Stimulated activated CD4-positive, alpha-beta T cell treated with anti-CD3 and anti-CD28 coated beads, Interleukin-15, amount 100 ng/mL, for 48 hours (primary cell): ENCODE measurements at places on chromosomes 11 and 22.
A peak's percentile ranks its signal among the peaks of the same experiment; 100 is the strongest.

DNA sequence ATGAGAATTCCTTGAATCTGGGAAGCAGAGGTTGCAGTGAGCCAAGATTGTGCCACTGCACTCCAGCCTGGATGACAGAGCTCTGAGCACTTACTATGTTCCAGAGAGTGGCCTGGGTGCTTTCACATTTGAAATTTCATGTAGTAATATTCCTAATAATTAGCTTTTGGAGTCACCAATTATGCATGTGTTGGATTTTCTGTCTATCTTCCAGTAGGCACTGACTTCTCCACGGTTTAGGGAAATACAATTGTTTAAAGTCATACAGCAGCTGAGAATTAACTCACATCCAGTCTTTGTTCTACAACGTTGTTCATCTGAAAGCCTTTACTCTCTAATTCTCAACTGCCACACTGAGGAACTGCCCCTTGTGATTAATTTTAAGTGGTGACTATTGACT is 150.2 kb downstream of the CSNK2A3 start:
- no peak for DNase-seq

DNA sequence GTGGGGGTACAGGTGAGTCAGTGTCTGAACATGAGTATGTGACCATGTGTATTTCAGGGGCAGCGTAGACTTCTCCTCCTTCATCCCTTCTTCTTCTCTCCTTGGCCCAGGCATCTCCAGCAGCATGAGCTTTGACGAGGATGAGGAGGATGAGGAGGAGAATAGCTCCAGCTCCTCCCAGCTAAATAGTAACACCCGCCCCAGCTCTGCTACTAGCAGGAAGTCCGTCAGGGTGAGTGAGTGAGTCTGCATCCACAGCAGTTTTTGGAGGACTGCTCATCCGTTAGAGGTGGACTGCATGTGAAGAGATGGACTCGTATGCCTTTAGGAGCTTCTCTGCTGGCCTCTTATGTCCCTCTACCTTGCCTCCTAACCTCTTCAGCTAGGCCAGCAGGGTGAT is 15.6 kb downstream of the TUB start:
- DNase-seq = no peak

- DNase-seq = peak; percentile 53
These were observed 10.7 kb upstream of the DSCAML1 start for GRCh38 chr11:117807482-117808327.

- DNase-seq = no peak
These were observed 13.6 kb downstream of the ADM start for GRCh38 chr11:10318527-10318802.

- DNase-seq = no peak
These were observed 13.3 kb downstream of the GGTLC2 start for GRCh38 chr22:22657712-22658111.

GRCh38 chr11:128251140-128251539 is 336.2 kb downstream of the ETS1 start:
- DNase-seq = no peak

GRCh38 chr11:117418737-117419481 is 91.3 kb downstream of the CEP164 start:
- DNase-seq = no peak

DNA sequence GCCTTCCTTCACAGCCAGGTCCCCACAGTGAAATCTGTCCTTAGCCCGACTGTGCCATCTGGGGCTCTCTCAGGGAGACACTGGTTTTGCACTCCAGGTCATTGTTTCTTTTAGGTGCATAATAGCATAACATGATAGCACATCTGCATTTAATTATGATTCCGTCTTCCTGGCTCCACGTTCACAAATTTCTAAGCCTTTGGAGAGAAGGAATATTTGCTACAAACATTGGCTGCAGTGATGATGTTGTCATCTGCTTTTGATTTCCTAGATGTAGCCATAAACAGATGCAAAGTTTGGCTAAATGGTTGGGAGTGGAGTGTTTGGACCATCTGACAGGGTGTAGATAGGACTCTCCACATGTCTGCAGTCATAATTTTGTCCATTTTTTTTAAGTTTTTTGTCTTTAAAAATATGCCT is 12.0 kb upstream of the CAT start:
- no peak for DNase-seq

- DNase-seq = no peak
These were observed 795.5 kb downstream of the METTL15 start for GRCh38 chr11:28903716-28904115.

DNA sequence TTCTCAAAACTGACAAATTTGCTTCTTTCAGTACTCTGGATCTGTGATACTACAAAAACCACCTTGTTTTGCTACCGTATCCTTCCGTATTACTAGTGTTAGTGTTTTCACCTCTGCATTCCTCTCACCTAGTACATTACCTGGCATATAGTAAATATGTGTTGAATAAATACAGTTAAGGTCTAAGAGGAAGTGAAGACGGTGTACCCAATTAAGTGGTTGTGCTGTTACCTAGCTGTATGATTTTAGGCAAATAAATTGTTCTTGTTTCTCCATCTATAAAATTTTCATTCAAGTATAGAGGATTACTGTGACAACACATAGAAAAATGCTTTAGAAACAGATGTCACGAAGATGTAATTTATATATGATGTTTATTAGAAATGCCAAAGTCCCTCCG is 8.9 kb downstream of the BCL2L13 start:
- no peak for DNase-seq

GRCh38 chr22:35591714-35592417 is 25.3 kb downstream of the MB start:
- DNase-seq = no peak

- DNase-seq = no peak
These were observed 3.8 kb upstream of the KCNK7 start for GRCh38 chr11:65599216-65599954.

GRCh38 chr11:128731041-128731663 is 37.3 kb downstream of the FLI1 start:
- no peak for DNase-seq

DNA sequence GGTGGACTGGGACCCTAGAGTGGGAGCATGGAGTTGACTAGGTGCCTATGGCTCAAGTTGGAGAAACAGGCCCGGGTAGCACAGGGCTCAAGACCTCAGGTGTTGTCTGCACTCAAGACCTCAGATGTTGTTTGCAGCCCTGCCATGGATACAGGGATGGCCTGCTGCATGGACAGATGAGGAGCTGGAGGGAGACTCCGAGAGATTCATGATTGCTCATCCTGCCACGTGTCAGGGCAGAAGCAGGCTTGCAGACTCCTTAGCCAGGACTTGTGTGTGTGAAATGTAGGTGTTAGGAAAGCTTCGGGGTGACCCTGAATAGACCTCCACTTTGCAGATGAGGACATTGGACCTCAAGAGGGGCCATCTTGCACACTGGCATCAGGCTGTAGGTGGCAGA is 921 bp downstream of the CCDC116 start:
- DNase-seq = no peak

DNA sequence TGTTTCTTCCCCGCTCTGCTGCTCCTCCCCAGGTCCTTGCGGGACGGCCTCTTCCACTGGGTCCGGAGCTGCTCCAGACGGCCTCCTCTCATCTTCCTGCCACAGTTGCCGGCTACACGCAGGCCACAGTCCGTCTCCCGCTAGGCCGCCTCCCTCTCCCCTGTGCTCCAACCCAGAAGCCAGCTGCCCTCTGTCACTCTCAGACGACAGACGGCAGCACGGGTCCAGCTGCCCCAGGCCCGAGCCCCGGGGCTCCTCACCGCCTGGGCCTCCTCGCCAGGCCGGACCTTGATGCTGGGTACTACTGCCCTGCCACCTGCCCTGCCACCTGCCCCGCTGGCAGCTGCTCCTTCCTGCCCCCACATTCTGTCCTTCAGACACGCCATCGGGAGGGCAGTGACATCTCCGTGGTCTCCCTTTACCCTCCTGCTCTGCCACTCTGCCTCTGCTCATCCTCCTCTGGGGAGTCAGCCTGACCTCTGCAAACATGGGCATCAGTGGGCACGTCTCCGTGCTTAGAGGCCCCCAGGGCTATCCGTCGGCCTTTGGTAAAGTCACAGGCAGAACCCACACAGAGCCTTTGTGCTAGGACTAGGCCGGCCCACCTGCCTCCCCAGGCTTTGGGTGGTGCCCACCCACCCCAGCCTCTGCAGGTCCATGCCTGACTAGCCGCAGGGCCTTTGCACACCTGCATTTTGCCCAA is 43.1 kb upstream of the TH start:
- DNase-seq = no peak

GRCh38 chr11:29957431-29957830 is 59.4 kb downstream of the KCNA4 start:
- no peak for DNase-seq

DNA sequence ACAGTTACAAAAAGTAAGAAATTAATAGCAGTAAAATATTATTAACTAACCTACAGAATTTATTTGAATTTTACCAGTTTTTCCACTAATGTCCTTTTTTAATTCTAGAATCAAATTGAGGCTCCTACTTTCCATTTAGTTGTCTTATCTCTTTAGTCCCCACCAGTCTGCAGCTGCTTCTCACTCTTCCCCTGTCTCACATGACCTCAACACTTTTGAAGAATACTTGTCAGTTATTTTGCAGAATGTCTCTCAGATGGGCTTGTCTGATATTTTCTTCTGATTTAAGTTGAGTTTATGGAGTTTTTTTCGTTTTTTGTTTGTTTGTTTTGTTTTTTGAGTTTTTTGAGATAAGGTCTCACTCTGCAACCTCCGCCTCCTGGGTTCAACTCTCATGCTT is 74.3 kb upstream of the ADORA2A start:
- DNase-seq = no peak

GRCh38 chr11:59226396-59226795 is 13.7 kb upstream of the MPEG1 start:
- no peak for DNase-seq

- no peak for DNase-seq
These were observed 2.4 kb downstream of the MOB2 start for GRCh38 chr11:1484061-1484671.

- DNase-seq = no peak
These were observed 39.9 kb upstream of the KCNQ1OT1 start for GRCh38 chr11:2739531-2740274.

- DNase-seq = no peak
These were observed 8.6 kb upstream of the OR51G1 start for GRCh38 chr11:4932751-4933150.

GRCh38 chr11:120205596-120206161 is 5.2 kb upstream of the OAF start:
- DNase-seq = no peak

DNA sequence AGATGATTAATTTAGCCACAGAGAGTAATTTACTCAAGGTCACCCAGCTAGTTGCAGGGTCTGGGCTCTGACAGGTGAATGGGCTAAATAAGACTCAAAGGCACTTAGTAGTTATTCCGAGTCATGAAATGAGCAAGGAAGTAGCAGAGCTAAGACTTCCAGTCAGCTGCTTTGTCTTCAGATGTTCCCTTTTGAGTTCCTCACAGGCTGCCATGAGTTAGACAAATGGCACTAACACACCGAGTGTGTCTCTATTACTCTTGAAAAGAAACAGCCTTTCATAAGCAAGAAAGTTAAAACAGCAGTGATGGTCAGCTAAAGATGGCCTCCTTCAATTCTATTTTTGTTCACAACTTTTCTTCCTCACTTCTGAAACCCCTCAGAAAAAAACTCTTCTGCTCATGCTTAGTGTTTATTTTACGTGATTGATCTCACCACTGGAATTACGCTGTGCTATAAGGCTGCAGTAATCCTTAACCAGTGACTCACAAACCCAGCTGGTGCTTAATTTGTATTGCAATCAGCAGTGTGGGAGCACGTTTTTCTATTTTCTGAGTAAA is 389.1 kb downstream of the AASDHPPT start:
- DNase-seq = no peak

GRCh38 chr11:33263549-33263948 is 6.4 kb downstream of the HIPK3 start:
- no peak for DNase-seq

DNA sequence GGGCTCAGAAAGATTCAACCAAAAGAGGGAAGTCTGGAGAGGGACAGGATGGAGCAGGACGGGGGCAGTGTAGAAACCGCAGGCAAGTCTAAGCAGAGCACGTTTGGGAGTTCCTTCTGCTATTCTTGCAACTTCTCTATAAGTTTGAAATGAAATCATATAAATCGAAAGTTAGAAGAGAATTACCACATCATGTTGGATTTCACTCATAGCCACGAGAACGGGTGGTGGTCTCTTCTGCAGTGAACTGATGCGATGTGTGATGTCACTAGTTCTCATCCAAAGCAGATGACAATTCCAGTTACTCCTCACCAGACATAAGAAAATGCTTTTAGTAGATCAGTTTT is 36.0 kb downstream of the KCNQ1 start:
- no peak for DNase-seq

- DNase-seq = no peak
These were observed 759.0 kb upstream of the API5 start for GRCh38 chr11:42552786-42553185.

DNA sequence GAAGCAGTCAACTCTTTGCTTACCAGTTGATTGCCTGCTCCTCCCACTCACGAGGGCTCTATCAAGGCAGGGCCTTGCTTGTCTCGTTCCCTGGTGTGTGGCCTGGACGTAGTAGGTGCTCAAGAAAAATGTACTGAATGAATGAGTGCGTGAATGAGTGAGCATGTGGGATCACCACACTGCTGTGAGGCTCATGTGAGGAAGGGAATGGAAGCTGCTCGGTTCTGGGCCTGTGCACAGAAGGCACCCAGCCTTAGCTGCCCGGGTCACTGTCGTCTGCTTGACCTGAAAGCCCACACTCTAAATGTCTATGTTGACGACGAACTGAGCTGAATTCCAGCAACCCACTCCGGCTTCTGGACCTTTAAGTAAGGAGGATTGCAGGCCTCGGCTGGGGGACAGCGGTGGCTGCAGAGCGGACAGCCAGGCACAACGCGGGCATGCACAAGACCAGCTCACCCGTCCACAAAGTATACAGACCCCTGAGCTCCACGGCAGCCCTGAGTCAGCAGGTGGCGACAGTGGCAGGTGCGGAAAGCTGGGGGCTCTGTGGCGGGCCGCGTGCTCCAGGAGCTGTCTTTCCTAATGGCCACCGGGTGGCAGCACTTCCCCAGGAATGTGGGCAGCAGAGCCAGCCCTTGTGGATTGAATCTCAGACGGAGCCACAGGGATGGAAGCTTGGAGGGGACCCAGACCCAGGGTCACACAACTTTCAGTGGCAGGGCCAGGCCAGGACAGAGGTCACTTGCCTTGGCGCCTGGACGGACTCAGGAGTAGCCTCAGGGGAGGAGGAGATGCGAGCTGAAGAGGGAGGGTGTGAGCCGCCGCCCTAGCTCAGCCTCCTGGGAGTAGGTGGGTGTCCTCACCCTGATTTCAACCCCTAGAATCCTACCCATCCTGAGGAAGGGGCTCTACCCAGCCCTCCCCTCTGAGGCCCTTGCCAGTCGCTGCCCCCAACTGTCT is 5.0 kb upstream of the PICK1 start:
- DNase-seq = peak; percentile 61

DNA sequence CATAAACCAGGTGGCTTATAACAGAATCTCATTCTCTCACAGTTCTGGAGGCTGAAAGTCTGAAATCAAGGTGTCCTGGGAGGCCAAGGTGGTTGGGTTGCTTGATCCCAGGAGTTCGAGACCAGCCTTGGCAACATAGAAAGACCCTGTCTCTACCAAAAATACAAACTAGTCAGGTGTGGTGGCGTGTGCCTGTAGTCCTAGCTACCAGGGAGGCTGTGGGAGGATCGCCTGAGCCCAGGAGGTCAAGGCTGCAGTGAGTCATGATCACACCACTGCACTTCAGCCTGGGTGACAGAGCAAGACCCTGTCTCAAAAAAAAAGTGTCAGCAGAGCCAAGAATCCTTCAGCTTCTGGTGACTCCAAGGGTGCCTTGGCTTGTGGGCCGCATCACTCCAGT is 8.9 kb upstream of the PRR5 start:
- DNase-seq = no peak

GRCh38 chr11:86980086-86980796 is 25.0 kb upstream of the FZD4 start:
- DNase-seq = no peak
